ENCODE measurements at places on chromosomes 2 and 18.

DNA sequence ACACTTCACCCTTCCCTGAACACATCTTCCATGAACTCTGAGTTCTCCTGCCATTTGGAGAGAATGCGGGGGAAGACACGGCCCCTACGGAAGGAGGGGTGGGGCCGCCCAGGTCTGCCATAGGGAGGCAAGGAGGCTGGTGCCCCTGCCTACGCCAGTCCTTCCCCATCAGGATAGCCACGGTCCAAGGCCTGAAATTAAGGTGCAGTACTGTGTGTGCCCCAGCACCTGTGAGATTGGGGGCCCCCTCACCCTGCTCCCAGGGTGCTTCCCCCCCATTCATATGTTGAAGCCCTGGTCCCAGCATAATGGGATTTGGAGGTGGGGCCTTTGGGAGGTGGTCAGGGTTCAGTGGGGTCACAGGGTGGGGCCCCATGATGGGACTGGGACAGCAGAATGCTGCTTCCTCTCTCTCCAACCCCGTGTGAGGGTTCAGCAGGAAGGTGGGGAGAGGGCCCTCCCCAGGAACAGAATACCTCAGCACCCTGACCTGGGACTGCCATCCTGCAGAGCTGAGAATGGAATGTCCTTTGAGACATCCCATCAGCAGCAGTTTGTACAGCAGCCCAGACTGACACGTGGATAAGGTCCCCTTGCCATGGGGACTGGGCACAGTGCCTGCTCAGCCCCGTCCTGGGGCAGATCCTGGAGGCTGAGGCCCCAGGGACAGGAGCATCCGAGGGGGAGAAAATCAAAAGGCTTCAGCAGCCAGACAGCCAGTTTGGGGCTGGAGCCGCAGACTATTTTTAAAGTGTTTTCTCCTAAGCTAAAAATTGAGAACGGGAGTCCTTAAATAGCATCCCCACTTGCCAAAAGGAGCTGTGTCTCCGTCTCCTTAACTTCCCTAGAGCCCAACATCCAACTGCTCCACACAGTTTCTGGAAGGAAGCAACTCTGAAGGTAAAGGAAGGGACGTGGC, 105.1 kb downstream of the NDUFA10 start:
- no peak for DNase-seq

- no peak for DNase-seq
Measured at GRCh38 chr2:182228741-182229140, 198.1 kb downstream of the PDE1A start.

DNA sequence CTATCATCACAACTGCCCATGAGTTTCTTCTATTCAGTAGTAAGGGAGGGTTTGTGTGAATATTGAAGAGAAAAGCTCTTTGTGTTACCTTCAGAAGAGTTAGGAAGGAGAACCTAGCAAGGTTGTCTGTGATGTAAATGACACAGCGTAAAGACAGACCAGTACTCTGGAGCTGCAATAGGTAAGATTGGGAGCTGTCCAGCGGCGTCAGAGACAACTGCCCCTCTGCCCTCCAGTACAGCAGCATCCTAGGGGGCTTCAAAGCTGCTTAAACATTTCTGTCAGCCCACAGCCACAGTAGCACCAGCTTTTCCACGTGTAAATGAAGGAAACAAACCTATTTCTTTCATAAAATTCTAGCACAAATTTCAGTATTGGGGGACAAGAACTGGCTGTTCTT, 34.5 kb downstream of the NYAP2 start:
- no peak for DNase-seq

DNA sequence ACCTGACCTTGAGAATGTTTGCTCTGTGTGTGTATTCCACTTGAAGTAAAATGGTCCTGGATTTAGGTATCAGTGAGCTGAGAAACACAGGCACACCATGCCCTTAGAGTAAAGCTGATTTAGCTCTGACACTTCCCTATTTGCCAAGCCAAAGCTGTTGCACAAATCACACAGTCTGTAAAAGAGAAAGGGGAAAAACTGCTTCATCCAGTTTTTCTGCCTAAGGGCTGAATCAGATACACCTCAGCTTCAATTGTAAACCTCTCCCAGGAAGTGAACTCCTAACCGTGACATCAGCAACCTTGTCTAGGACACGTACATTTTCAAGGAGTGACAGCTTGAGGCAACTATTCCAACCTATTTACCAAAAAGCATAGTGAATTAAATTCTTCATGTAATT, 150.4 kb downstream of the NR4A2 start:
- DNase-seq: no peak

DNA sequence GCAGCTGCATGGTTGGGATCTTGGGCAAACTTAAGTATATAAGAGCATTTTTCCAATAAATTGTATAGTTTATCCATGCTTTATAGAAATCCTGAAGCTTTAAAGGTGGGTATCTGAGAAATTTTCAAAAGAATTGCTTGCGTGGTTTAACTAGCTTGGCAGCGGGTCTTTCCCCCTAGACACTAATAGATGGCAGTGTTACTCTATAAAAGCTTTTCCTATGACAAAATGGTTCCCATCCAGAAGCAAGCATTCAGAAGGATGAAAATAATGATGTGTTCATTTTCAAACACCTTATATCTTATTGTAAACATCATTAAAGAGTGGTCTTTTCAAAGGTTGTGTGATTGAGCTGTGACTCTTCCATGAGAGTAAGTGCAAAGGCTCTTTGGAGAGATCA, 45.9 kb downstream of the KDM3A start:
- no peak for DNase-seq

DNA sequence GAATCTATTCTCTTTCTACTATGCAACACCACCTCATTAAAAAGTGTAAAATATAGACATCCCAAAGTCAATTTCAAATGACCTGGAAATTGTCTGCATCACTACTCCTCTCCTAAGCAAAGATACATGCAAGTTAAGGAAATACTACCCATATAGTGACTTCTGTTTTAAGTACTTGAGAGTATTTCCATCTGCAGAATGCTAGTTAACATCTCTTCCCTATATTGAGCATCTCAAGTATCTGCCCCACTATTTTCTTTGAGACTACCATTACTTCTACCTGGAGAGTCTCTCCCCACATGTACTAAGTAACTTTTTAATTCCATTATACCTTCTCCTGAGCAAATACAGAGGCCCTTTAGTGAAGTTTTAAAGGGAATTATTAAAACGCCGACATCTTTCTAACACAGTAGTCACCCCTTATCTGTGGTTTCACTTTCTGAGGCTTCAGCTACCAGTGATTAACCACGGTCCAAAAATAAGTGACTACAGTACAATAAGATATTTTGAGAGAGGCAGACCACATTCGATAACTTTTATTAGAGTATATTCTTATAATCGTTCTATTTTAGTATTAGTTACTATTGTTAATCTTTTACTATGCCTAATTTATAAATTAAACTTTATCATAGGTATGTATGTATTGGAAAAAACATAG, 21.8 kb downstream of the CWC22 start:
- DNase-seq: no peak

GRCh38 chr2:201660293-201660895, 17.1 kb upstream of the TMEM237 start:
- no peak for DNase-seq

DNA sequence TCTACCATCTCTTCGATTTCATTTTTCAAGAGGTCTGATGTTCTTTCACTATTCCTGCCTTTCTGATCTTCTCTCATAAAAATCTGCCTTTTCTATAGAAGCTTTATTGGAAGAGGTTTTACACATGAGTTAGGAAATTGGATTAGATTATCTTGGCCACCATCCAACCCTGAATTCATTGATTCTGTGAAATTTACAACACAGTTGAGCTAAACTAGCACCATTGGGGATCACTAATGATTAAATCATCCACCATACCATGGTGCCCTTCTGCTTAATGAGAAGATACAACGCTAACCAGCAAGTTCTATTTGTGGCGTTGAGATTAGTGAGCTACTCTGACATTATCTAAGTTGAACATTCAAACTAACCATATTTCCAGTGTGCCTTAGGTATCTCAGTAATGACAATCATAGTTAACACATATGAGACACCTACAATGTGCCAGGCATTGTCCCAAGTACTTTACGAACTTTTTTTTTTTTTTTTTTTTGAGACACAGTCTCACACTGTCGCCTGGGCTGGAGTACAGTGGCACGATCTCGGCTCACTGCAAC, 17.3 kb upstream of the LBH start:
- no peak for DNase-seq

- no peak for DNase-seq
Measured at GRCh38 chr2:9751831-9752230, 91.4 kb upstream of the TAF1B start.

DNA sequence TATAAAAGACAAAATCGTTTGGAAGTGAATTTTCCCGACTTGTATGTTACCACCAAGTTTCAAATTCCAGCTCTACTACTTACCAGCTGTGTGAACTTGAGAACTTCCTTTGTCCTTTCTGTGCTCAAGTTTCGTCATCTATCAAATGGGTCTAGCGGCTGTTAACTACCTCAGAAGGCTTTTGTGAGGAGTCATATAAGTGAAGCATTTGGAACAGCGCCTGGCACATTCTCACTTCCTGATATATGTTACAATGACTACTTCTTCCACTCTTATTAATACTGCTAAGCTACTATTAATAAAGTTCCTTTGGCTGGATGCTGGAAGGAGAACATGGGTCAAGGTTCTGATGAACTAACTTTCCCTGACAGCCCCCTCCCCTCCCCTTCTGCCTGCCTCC, 104.5 kb downstream of the MEIS1 start:
- DNase-seq: no peak

DNA sequence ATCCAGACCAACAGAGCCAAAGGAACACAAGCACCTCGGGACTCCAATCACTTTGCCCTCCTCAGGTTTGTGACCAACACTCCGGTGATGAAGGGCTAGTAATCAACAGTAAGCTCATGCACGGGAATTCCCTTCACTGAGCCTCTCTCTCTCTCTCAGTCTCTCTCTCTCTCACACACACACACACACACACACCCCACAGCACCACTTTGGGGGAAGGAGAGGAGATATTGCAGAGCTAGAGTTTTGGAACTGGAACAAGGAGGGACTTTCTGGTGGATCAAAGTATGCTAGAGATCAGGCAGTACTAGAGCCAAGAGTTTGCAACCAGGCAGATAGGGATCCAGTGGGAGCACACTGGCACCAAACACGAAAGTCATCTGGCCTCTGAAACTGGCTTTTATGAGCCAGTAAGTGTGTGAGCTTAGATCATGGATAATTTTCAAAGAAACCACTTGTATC, 98.7 kb downstream of the ANKRD44 start:
- DNase-seq: no peak

DNA sequence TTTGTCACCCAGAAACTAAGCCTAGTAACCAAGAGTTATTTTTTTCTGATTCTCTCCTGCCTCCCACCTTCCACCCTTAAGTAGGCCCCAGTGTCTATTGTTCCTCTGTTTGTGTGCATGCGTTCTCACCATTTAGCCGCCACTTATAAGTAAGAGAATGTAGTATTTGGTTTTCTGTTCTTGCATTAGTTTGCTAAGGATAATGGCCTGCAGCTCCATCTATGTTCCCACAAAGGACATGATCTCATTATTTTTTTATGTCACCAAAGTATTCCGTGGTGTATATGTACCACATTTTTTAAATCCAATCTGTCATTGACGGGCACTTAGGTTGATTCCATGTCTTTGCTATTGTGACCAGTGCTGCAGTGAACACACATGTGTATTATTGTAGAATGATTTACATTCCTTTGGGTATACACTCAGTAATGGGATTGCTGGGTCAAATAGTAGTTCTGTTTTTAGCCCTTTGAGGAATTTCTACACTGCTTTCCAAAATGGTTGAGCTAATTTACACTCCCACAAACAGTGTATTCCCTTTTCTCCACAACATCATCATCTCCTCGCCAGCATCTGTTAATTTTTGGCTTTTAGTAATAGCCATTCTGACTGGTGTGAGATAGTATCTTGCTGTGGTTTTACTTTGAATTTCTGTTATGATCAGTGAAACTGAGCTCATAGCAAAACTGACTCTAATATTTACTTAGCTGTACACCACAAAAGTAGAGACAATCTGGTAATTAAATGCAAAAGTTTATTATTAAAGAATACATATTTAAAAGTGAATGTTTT, 660.1 kb upstream of the SLC8A1 start:
- no peak for DNase-seq

DNA sequence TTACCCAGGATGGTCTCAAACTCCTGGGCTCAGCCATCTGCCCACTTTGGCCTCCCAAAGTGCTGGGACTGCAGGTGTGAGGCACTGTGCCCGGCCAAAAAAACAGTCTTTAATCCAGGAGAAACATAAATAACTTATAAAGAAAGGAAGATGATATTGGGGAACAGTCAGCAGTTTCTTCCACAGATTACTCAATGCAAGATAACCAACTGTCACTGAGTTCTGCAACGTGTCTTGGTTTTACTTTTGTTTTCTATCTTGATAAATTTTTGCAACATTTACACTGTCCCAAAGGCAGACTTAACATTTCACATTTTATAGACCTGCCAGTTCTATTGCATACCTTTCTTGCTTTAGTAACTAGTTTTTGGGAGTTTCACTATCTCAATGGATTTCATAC, 71.1 kb downstream of the ANKRD44 start:
- no peak for DNase-seq

DNA sequence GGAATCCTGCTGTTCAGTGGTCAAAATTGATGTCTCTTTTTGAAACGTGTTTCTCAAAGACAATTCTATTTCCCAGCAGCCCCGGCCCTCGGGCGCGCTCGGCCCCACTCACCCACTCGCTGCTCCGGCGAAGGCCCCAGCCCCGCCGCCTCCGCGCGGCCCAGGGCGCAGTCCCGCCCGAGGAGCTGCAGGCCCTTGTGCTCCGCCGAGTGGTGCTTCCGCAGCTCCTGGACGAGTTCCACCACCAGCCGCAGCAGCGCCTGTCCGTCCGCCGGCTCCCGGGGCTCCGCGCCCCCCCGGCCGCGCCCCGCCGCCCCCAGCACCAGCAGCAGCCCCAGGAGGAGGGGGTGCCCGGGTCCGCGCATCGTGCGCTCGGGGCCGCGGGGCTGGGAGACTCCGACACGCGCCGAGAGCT, 413 bp downstream of the ALKAL2 start:
- no peak for DNase-seq

GRCh38 chr18:71036783-71037182, 747.9 kb downstream of the SOCS6 start:
- DNase-seq: no peak

GRCh38 chr2:84959095-84959565, 11.8 kb upstream of the KCMF1 start:
- DNase-seq: no peak

DNA sequence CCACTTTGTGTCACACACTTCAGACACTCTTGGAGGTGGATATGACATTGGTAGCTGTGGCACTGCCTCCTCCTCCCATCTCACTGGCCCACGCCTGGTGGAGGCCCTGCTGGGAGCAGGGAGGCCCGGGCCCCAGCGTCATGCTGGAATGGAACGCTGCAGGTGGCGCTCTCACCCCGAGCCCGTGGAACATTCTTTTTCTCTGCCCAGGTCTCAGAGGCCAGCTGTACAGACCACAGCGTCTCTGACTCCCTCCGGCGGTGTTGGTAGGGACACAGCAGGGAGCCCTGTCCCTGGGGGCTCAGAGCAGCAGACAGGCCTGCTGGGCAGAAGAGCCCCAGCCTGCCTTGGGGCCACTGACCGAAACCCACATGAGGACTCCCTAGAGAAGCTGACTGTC, 218.1 kb downstream of the TWIST2 start:
- no peak for DNase-seq

GRCh38 chr2:202378001-202378400, 1.9 kb downstream of the BMPR2 start:
- DNase-seq: no peak

GRCh38 chr2:59774821-59775433, 778.5 kb downstream of the BCL11A start:
- no peak for DNase-seq
